ENCODE measurements at places on chromosomes 3 and 15.

DNA sequence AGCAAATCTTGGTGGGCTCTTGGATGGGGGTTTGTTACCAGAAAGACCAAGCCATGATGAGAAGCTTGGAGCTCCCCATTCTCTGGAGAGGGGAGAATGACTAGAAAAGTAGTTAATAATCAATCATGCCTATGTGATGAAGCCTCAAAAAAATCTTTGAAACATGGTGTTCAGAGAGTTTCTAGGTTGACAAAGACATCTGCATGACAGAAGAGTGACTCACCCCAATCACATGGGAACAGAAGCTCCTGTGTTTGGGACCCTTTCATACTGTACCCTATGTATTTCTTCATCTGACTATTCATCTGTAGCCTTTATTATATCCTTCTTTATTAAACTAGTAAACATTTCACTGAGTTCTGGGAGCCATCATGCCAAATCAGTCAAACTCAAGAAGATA, 87.4 kb downstream of the BCHE start:
- no peak for DNase-seq

DNA sequence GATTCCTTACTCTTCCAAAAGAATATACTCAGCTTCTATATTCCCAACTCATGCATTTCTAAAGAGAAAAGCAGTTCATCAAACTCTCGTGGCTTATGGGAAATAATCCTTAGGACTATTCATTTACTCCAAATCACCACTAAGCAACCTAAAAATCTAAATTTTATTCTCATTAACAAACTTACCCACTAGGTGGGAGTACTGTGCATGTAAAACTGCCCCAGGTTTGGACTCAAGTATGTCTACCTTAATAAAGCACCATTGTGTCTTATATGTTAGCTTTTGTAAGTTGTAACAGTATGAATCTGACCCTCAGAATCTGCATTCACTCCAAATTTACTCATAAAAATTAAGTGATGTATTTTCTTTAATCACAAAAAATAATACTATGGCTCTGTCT, 25.3 kb downstream of the RAD18 start:
- DNase-seq, result no peak

GRCh38 chr3:150635526-150635925, 32.4 kb downstream of the SELENOT start:
- no peak for DNase-seq

DNA sequence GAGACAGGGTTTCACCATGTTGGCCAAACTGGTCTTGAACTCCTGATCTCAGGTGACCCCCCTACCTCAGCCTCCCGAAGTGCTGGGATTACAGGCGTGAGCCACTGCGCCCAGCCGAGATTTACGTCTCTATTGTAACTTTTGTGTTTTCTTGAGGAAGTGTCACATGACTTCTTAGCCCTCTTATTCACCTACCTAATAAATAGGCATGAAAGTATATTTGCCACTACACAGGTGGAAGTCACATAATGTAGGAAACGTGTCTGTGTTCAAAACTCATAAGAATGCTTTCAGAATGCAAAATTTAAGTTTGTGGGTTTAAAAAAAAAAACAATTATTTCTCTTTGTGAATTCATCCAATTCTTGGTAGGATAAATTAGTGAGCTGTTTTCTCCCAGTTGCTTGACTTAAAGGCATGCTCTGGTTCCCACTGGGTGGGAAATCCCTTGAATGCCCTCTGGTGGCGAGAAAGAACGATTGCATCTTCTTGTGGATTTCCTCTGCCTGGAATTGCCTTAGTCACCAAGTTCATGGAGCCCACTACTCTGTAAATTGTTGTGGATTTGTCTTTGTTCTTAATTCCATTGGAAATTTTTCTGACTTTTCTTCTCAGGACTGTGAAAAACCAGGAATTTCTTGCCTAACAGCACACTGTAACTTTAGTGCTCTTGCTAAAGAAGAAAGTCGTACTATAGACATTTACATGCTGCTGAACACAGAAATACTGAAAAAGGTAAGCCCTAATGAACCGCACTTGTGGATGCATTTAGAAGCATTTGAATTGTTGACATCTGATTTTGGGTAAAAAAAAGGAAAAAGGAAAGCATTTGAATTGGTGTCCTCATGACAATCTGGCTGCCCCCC, 82.2 kb upstream of the CTDSPL start:
- DNase-seq, result peak; percentile 23

DNA sequence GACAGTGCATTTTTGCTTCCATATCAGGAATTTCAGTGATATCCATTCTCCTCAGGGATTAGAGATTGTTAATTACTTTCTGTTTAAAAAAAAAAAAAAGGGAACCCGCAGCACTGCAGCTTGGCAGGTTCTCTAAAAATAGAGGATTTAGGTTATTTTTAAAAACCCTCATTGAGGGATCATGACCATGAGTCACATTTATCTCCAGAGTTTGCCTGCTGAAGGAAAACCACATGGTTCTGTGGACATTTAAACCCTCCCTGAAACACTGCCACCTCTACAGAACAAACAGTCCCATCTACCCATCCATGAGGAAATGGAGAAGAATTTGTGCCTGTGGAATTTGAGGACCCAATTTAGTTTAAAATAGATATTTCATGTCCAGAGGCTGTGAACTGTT, 66.2 kb upstream of the UBE2E1 start:
- DNase-seq, result no peak

GRCh38 chr15:61037031-61037430, 192.1 kb downstream of the RORA start:
- DNase-seq, result no peak

- DNase-seq, result no peak
These were observed 14.3 kb downstream of the TPM1 start for GRCh38 chr15:63056829-63057228.

DNA sequence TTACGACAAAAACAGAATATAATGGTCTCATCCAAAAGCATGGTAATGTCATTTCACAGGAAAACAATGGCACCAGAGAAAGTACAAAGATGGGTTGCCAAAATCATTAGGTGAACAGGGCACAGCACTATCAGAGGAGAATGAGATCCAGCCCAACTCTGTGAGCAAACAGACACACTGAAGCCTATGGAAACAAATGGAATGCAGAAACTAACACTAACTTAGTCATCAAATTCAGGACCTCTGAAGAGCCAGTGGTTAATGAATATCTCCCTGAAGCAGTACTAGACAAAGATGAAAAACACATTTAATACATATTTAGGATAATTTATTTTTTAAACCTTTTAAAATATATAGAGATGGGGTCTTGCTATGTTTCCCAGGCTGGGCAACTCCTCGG, 14.6 kb upstream of the RPS17 start:
- no peak for DNase-seq

DNA sequence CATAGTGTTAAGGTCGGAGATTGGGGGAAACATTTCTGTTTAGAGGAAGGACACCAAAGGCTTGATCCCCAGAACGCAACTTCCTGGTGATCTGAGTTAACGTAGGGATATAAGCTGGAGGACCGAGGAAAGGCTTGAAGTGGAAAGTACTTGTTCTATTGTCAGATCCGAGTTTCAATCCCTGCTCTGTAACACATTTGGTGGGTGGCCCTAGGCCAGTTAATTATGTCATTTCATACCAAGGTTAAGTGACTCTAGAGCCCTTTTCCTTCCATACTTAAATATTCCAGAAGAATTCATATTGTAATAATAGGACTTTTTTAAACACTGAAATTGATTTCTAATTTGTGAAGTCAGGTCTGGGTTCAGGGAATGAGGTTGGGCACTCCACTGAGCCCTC, 80.9 kb downstream of the RPLP1 start:
- DNase-seq, result no peak

DNA sequence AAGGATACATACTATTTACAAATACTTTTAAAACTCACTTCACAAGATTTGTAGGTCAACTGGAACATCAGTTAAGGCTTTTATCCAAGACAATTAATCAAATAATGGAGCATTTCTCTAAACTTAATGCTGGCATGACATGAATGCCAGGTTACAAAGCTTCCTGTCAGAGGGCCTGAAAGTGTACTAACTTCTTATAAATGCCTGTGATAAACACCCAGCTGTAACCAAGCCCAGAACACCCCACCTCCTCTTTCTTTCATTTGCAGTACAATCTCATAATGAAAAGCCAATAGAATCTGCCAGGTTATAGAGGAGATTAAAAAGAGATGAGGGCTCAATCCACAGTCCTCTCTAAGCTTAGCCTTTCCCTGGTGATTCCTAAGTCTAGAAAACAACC, 214.4 kb downstream of the OSBPL10 start:
- DNase-seq, result no peak

DNA sequence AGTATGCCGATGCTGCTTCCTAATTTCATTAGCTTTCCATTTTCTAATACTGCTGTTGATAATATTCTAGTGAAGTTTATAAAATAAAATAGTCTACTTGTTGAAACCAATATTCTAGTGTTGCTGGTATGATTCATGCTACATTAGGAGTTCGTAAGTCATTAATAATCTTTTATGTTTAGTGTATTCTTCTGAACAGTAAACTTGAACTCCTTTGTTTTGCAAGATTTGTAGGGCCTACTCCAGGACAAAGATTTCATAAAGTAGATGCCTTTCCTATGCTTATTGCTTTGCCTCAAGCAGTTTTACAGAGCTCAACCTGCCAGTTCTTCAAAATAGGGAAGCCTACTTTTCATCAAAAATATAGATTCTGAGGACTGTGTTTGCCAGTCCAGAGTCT, 111.5 kb downstream of the RSRC1 start:
- DNase-seq, result no peak

- peak; percentile 53 for DNase-seq
These were observed 310.8 kb downstream of the PTPRG start for GRCh38 chr3:61872077-61872706.

DNA sequence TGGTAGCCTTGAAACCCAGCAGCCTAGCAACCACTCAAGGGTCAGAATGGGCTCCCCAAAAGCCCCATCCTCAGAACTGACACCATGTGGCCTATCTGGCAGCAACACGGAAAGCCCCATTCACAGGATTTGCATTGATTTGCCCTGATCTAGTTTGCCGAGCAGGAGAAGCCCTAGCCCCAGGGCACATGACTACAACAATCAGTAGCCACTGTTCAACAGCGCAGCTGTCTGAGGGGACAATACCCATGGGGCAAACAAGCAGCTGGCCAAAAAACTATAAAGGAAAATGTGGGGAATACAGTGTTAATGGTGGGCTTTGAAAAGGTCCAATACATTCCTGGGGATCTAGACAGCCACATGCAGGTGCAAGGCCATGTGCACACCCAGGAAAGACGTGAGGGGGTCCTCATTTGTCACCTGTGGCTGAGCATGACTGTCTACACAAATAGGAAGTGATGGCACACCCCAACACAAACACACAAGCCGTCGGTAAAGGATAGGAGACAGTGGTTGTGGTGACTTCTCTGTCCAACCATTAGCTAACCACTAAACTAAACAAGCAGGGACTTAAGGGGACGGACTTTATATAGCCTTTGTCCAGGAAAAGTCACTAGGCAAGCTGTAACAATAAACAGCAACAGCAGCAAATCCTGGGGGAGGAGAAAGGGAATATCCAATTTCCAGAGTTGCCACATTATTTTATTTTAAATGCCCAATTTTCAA, 113.7 kb downstream of the LRIG1 start:
- DNase-seq, result no peak

- DNase-seq, result peak; percentile 35
These were observed 390.4 kb upstream of the LMCD1 start for GRCh38 chr3:8110966-8111798.

DNA sequence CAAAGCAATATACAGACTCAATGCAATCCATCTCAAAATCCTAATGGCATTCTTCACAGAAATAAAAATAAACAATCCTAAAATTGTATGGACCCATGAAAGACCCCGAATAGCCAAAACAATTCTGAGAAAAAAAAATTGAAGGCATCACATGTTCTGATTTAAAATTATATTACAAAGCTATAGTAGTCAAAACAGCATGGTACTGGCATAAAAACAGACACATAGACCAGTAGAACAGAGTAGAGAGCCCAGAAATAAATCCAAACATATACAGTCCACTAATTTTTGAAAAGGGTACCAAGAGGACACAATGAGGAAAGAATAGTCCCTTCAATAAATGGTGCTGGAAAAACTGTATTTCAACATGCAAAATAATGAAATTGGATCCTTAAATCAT, 70.4 kb upstream of the THRB start:
- no peak for DNase-seq

Data from DMS153 (cell line).